Stimulated activated CD4-positive, alpha-beta T cell treated with anti-CD3 and anti-CD28 coated beads, TNF-alpha, amount 100 ng/mL, for 24 hours (primary cell): ENCODE measurements at places on chromosomes 3 and 15.

DNA sequence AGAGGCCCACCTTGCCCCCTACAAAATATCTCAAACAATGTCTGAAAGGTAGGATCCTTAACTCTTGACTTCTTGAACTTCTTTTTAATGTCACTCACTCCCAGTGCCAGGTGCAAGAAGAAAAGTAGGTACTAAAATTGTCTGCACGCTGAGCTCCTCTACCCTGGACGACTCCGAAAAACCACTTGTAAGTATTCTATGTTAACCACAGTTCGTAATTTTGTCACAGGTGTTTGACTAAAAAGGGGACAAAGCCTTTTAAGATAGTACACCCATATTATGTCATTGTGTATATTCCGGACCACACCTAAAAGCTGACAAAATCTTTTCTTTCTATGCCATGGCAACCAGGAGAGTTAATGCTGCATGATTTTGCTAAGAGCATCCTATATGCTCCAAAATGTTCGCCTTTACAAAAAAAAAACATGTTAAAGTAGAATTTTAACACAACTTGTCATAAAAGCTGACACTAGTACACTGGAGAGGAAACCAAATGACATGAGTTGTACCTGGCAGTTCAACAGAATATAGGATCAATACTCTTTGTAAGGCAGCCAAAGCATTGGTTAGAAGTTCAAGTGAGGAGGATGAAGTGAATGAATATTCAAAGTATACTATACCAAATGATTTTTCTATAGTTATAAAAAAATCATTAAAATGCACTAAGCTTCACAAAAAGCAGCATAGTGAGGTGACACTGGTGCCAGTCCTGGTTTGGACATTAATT is 210.5 kb downstream of the FOXP1 start:
- DNase-seq: no peak

- DNase-seq: no peak
Observed at GRCh38 chr3:171797265-171797679, 13.0 kb downstream of the PLD1 start.

GRCh38 chr3:62109534-62109933 is 263.8 kb downstream of the FEZF2 start:
- DNase-seq: no peak

GRCh38 chr15:100940767-100941379 is 21.7 kb downstream of the LRRK1 start:
- DNase-seq: no peak

GRCh38 chr3:46888705-46889104 is 11.2 kb downstream of the PTH1R start:
- no peak for DNase-seq

DNA sequence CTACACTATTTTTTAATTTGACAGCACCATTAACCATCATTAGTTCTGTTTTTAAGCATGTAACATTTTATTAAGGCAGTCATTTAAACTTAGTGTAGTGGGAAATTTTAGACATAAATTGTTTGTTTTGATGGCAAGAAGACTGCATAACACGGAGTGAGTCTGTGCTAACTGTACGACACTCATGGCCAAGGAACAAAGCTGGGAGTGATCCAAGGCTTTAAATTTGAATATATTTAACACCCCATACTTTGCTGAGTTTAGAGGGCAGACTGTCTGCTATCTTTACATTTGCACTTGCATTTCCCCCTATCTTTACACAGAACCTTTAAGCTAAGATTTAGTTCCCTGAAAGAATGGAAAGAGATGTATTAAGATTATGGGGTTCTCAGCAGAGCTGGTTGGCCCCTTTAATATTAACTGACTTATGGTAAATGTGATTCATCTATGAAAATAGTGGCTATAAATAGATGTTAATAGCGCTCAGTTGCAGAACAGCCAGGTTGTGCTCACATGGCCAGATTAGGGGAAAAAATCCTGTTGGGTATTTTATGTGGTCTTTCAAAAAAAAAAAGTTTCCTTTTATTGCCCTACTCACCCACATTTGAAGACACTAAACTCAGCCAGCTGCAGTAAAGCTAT is 120.7 kb downstream of the CMSS1 start:
- DNase-seq: no peak

- DNase-seq: peak; percentile 28
Observed at GRCh38 chr15:65916664-65917406, 47.5 kb downstream of the RAB11A start.

DNA sequence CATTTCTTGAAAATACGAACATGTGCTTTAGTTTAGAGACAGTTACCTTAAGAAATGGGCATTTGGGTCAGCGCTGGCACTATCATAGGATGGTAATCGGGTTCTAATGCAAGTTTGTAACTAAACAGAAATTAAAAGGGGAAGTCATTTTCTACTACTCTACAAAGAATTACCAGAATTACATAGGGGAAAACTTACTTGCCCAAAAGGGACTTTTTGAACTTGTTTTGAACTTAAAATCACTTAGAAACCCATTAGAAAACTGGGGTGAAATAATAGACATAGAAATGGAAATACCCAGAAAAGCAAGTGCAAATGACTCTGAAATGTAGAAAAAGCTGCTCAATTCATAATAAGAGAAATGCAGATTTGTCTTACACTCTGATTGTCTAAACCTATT is 44.9 kb downstream of the SPATA16 start:
- DNase-seq: no peak
